ENCODE measurements at places on chromosomes 7 and 10. TPM values are rescaled to one million over a fixed set of nuclear protein-coding genes. Genes with fewer than 3 reads are reported as not detected.

DNA sequence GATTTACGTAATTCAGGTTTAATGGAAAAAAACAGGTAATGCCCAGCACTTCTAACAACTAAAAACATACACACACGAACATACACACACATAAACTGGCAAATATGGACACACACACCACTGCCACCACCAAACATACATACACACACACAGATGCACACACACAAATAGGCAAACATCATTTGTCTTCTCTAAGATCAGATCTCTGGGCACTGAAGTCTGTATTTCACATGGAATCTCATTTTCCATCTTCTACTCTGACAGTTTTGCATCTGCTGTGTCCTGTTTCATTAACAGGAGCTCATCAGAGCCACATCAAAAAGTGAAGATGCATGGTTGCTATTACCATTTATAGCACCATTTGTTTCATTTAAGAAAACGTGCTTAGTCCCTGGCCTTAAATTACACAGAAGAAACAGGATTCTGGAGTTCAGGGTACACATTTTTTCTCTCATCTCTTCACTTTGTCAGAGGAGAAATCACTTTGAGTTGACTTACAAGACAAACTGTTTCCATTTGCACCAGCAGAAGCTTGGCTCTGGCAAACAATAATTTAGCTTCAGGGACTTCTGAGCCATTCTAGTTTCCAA lies 165.3 kb downstream of the SORCS1 start:
- DNase-seq = no peak

NXPH1 gene
- not detected for total RNA-seq

DNA sequence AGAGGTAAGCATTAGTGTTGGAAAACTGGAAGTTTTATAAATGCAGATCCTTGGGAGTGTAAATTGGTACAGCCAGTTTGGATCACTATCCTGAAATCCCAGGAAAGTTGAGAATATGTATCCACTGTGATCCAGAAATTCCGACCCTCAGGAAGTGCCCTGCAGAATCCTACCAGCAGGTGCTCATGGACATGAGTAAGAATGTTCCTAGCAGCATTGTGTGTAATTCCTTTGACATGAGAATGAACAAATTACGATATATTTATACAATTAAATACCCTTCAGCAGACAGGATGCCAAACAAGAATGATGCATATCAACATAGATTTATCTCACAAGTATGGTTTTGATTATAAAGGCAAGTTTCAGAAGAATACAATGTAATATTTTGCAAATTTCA lies 181.6 kb downstream of the XPNPEP1 start:
- DNase-seq = no peak

GRCh38 chr10:88911116-88911515 lies 31.1 kb downstream of the STAMBPL1 start:
- no peak for DNase-seq

DNA sequence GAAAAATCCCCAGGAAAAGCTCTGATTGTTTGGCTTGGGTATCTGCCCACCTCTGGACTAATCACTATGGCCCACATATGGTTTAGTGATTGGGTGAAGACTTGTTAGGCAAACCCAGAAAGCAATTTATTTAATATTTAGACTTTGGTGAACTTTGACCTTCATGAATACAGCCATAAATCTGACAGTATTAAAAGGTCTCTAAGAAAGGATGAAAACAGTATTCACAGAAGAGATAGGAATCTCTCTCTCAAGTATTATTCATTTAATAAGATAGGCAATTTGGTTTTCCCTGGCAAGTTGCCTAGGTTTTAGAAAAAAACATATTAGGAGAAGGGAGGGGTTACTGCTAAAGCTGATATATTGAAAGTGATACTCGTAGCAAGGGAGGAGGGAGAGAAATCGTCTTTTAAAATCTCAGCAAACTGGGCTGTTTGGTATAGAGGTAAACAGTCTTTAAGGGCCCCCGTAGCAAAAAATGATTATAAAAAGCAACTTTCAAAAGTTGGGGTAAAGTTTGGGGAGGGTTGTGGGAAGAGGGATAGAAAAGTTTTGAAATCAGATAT lies 57.1 kb downstream of the LSMEM1 start:
- DNase-seq = no peak

DNA sequence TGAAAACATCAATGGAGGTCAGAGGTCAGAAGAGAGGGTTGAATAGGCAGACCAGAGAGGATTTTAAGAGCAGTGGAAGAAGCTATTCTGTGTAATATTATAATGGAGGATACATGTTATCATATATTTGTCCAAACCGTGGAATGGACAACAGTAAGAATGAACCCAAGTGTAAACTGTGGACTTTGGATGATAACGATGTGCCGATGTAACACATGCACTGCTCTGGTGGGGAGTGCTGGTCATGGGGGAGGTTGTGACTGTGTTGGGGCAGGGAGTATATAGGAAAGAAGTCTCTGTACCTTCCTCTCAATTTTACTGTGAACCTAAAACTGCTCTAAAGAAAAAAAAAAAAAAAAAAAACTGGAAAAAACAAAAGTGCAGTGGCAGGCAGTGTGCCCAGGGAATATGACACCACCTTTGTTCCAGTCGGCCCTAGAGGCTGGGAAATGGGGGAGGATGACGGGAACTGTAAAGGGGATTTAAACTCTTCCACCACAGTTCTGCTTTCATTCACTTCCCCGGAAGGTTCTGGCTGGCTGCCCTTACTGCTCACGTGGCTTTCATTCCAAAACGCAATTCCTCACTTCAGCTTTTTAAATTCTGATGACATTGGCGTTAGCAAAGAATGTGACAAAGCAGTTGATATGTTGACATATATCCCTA lies 113.7 kb upstream of the ANKRD1 start:
- peak; percentile 25 for DNase-seq

GRCh38 chr7:45570797-45571196 lies 3.4 kb upstream of the ADCY1 start:
- DNase-seq = no peak

GRCh38 chr10:3085785-3086567 lies 18.6 kb downstream of the PFKP start:
- no peak for DNase-seq

DNA sequence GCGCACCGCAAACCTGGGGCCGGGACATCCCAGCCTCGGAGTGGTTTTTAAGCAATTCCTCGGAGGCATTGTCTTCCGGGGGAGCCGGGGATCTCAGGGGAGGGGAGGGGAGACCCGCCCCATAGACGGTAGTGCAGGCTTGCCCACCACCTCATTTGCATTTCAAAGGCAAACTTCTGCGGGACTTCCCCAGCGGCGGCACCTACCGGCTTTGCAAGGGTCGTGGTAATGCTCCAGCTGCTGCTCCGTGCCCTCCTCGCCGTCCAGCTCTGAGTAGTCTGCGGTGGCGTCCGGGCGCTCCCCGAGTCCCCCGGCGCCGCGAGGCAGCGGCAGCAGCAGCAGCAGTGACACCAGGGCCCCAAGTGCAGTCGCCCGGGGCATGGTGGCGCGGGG lies 425 bp downstream of the TLL2 start:
- no peak for DNase-seq

- DNase-seq = no peak
Measured at GRCh38 chr7:127897704-127898454, 133.4 kb downstream of the LRRC4 start.

- DNase-seq = no peak
Measured at GRCh38 chr10:8057636-8058273, 3.3 kb downstream of the GATA3 start.

DNA sequence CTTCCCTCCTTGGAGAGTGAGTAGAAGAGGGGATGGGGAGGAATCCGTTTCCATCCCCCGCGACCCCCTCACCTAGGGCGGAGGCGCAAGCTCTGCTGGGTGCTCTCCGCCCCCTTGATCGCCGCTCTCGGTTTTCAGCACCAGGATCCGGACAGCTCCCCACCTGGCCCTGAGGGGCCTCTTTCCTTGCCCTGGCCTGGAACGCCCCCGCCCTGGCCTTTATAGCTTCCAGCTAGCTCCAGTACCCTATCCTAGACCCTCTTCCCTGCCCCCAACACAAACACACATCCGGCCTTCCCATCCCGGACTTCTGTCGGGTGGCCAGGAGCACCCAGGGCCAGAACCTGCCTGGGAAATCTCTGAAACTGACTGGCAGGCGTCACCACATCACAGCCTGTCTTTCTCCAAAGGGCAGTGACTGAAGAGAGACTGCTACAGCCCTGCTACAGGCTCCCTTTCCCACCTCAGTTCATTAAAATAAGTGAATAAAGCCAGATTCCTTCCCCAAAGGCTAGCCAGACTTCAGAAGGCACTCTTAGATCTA lies 72.3 kb upstream of the LEP start:
- no peak for DNase-seq

GRCh38 chr10:71772832-71773220 lies 494 bp downstream of the VSIR start:
- no peak for DNase-seq
